Sigmoid colon (tissue), 7 donors: ENCODE measurements at places on chromosomes 2 and 18.

DNA sequence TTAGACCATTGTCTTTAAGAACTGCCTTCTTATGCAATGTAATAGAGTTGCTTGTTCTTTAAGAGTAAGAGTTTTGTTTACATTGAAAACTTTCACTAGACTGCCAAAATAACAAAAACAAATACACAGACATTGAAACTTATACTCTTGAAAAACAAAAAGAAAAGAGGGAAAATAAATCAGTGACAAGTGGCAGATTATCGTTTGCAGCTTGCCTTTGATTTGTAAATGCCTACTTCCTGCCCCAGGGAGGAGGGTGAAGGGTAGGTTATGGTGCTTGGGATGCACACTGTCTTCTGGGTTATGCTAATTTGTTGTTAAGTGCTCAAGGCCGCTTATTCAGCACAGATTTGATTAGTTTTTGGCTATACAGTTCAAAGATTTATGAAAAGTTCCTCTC, 198.7 kb downstream of the TGIF1 start:
- DNase-seq, result no peak

GRCh38 chr18:29749704-29750103, 1292.8 kb downstream of the DSC3 start:
- DNase-seq, result no peak

DNA sequence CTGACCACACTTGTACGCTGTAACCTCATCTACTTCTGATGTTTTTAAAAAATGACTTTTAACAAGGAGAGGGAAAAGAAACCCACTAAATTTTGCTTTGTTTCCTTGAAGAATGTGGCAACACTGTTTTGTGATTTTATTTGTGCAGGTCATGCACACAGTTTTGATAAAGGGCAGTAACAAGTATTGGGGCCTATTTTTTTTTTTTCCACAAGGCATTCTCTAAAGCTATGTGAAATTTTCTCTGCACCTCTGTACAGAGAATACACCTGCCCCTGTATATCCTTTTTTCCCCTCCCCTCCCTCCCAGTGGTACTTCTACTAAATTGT, 2.1 kb downstream of the RHOB start:
- peak; percentile 18 for DNase-seq

GRCh38 chr2:182048088-182048487, 62.4 kb downstream of the PPP1R1C start:
- DNase-seq, result no peak

DNA sequence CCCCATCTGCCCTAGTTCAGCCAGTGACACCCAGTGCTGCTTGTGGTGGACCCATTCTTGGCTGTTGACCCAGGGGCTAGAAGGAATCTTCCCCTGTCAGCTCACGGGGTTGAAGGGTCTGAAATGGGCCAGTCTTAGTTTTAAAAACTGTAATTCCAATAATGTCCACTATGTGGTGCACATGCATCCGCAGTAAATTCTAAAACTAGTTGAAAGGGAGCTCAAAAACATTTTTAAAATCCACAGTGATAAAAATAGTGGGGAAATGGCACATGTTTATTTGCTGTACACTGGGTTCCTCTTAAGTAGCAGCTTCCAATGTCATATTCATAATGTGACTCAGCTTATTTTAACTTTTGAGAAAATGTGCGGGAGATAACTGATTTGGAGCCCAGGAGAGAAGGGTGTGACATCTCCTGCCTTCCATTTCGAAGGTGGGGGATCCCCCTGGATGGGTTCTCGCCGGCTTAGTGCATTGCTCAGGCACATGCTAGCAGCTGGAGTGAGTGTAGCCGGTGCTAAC, 32.8 kb downstream of the GRHL1 start:
- no peak for DNase-seq

DNA sequence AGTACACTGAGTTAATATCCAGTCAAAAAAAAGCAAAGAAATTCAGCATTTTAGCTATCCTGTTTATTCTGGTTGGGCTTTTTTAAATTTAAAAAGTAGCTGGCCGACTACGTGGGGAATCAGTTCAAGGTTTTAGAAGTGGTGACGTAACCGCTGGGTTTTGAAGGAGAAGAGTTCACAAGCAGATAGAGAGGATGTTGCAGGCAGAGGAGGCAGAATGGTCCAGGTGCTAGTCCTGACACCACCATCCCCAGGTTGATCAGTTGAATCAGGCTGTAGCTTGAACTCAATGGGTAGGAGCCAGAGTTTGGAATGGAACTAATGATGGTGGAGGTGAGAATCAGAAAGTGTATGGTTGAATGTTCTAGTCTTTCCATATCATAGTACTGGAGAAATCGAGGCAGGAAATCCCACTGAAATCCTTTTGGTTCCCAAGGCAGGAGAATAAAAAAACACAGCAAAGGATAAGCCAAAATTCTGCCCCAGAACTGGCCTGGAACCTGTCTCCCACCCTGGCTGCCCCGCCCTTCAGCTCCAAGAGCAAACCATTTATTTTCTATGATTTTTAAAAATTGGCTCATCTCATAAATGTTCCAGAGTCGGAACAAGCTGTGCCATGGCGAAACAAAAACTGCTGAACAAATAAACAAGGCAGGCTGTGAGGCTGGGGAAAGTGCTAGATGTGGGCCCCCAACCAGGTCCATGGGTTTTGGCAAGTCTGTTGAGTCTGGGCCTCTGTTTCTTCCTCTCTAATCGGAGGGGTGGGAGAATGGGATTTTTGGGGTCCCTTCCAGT, 44.0 kb downstream of the SLC4A1AP start:
- no peak for DNase-seq
